ENCODE measurements at places on chromosomes 2 and 18.

DNA sequence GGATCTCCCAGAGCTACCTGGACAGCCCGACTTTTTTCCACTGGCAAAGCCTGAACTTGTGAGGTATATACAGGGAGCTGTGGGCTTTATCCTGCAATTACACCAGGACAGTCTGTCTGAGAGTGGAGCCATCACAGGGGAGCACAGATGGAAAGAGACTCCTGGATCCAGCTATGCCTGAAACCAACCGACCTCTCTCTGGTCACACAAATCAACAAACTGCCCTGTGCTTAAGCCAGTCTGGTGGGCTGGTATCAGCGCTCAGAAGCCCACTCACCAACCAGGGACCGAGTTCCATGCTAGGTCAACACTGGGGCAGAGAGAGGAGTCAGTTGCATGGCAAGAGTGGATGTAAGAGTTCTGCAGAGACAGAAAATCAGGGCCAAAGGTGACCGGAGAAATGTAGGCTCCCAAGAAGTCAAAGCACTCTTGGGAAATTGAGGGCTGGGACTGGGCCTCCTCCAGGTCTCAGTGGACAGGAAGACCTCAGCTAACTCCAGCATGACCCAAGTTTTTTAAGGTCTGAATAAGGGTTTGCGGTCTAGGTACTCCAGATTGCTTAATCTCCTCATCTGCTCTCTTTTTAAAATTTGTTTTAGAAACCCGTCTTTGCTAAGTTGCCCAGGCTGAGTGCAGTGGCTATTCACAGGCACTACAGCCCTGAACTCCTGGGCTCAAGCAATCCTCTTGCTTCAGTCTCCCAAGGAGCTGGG is 3.8 kb upstream of the BOK start:
- DNase-seq = no peak

GRCh38 chr2:204357286-204357685 is 188.0 kb upstream of the PARD3B start:
- DNase-seq = no peak

GRCh38 chr2:240981280-240981679 is 17.1 kb upstream of the SNED1 start:
- DNase-seq = no peak

DNA sequence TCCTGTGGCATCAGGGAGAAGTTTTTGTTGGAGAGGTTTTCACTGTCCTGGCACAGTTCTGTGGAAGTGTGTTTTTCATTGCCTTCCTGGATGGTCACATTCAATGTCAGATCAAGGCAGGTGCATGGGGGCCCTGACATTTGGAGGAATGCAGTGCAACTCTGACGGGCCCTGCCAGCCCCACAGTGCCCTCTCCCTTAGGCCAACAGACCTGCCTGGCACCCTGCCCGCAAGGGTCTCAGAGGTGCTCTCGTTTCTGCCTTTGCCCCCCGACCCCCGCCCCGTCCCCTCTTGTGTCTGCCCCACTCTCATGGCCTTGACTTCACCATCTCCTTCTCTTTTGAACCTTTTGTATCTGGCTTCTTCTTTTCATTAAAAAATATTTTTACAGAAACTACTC is 257.2 kb upstream of the HDAC4 start:
- DNase-seq = no peak

GRCh38 chr2:67462738-67463496 is 65.8 kb downstream of the ETAA1 start:
- no peak for DNase-seq

DNA sequence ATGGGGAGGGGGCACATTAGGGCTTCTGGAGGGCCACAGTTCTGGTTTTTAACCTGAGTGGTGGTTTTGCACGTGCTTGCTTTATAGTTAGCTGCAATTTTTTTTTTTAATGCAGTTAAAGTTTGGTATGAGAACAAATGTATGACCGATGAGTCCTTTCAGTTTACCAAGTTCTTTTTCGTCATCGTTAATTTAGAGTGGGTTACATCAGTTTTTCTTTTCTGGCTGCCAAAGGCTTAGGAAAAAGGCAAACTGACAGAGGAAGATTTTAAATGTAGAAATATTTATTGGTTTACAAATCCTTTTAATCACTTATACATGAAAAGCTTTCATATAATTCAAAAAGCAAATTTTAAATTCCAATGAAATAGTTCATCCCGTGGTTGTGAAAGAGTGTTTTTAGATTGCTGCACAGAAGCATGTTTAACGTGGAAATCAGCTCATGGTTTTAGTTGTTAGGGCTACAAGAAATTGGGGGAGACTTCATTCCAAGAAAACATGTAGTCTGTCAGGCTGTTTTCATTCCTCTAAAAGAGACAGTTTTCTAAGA is 82.9 kb downstream of the MSH2 start:
- DNase-seq = no peak

DNA sequence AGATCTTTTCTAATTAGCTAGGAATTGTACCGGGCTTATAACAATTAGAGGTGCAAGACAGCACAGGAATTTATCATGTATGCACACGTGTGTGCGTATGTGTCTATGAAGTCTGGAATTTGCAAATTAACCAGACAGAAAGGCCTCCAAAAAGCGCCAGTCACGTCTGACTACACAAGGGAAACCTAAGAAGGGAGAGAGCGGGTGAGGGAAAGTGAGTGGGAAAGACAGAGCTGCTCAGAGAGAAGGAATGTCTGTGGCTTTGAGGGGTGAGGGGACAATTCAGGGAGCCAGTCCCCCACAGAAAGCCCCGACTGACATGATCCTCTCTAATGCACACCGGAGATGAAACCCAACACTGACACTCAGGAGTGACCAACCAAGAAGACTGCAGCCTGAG is 197.7 kb upstream of the SH3BP4 start:
- no peak for DNase-seq

GRCh38 chr2:2642906-2643890 is 312.1 kb upstream of the MYT1L start:
- DNase-seq = no peak

- DNase-seq = no peak
Observed at GRCh38 chr2:20229322-20230113, 4.6 kb upstream of the SDC1 start.

GRCh38 chr2:217014328-217015105 is 154.7 kb upstream of the TNP1 start:
- DNase-seq = no peak

GRCh38 chr2:27155069-27155520 is 6.3 kb downstream of the TCF23 start:
- no peak for DNase-seq

DNA sequence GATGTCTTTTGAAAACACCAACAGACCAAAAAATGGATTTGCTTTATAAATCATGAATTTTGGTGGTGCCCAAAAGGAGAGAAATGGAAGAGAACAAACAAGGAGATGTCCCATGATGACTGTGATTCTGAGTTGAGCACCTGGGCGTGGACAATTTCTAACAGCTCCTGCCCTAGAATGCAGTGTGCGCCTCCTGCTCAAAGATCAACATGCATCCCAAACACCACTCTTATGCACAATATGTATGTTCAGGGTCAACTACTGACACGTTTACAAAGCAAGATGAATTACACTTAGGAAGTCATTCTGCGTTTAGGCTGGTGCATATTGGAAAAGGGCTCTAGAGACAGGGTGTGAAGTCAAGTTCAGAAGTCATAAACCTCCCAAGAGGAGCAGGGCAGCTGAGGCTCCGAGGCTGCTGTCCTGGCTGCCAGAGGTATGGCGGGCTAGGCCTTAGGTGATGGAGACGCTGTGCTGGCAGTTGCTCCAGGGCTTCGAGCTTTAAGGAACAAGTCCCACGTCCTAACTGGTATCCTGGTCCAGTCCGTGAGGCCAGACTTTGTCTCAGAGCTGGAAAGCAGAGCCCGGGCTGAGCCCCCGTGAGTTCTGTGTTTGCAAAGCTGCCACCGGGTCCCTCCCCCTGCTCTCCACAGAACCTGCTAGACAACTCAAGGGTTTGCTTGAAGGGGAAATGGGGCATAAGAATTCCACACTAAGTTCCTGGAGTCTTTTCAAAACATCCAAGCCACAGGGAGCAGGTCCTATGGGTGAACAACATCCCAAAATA is 74.0 kb downstream of the ZNF516 start:
- DNase-seq = no peak

DNA sequence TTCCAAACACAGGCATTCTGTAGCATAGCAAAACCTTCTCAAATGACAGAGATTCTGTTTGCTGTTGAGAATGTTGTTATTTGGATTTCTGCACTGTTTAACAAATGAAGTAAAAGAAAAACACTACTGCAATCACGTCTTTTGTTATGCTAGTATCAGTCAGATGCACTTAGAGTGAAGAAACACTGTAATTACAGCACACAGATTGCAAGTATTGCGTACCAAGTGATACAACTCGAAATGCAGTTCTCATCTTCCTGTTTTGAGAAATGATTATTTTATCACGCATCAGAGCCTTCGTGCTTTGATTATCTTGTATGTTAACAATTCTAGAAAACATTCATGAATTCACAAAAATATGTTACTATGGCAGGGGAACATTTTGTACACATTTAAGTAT is 41.8 kb upstream of the KLF11 start:
- DNase-seq = no peak

DNA sequence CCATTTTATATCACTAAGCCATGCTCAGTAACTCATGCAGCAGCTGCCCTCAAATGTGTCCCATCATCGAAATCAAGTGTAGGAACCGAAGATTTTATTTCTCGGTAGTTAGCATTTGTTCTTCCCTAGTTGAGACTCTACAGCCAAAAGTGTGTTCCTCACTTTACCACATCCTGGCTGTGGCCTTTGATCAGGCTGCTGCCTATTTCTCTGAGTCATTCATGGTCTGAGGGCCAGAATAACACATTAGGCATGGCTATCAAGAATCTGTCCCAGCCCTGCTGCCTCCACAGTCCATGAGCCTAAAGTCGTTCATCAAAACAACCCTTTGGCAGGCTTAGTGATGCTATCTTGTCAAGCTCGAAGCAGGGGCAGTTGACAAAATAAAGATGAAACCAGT is 300.1 kb downstream of the TDRD15 start:
- peak; percentile 12 for DNase-seq

DNA sequence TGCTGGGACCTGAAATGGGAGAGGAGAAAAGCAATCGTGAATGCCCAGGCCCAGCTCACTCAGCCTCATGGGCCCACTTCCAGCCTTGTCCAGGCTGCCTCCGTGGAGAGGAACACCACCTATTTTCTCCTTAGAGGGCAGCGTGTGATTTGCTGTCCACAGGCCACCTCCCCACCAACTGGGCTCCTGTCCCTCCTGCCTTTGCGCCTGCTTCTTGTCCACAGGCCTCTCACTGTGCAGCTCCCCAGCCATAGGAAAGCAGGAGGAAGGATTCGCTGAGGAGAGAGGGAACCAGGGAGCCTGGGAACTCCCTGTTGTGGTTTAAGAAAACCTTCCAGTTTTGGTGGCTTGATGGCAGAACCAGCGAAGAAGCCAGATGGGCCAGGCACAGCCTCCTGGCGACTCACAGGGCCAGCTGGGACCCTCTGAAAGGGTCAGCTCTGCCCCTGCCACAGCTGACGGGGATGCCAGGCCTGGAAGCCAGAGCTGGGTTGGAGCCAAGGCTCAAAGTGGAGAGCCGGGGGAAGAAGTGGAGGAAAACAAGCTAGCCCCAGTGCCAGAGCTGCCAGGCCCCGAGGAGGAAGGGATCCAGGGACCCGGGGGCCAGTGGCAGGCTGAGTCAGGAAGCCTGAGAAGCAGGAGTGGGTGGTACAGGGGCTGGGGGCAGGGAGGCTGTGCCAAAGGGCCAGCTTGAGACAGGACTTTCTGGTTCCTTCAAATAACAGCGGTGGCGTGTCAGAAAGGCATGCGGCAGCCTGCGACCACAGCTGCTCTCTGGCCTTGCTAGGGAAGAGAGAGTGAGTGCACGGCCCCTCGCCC is 9.9 kb downstream of the TMBIM1 start:
- DNase-seq = no peak

DNA sequence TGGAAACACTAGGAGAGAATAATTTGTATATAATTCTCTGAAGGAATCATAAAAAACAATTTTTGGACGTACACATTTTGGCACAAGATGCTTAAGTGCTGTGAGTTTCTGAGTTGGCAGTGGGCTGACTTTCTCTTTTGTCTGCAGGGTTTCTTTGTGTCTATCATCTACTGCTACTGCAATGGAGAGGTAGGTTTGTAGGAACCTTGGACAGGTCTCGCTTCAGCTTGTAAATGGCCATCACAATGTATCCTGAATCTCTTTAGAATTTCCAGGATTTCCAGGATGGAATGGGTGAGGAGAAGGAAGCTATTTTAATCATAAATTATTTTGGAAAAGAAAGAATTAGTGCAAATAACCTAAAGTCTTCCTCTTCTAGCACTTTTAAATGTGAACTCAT is 83.9 kb downstream of the PTH2R start:
- no peak for DNase-seq

- peak; percentile 14 for DNase-seq
Observed at GRCh38 chr18:62187543-62188510, 772 bp downstream of the RELCH start.

GRCh38 chr2:186197955-186198354 is 288.1 kb upstream of the ZC3H15 start:
- no peak for DNase-seq

DNA sequence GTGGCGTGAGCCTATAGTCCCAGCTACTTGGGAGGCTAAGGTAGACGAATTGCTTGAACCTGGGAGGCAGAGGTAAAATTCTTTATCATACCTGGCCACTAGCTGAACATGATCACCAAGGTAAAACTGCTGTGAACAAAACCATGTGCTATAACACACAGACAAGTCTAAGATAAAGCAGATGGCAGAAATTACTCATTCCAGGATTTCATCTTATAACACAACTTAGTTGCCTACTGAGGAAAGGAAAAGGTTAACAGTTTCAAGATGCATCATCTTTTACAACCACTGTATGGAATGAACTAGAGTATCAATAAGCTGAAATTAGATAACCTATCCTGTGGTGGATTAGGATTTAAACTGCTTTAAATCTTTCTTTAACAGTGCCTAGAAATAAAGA is 8.3 kb downstream of the ARL5A start:
- no peak for DNase-seq

DNA sequence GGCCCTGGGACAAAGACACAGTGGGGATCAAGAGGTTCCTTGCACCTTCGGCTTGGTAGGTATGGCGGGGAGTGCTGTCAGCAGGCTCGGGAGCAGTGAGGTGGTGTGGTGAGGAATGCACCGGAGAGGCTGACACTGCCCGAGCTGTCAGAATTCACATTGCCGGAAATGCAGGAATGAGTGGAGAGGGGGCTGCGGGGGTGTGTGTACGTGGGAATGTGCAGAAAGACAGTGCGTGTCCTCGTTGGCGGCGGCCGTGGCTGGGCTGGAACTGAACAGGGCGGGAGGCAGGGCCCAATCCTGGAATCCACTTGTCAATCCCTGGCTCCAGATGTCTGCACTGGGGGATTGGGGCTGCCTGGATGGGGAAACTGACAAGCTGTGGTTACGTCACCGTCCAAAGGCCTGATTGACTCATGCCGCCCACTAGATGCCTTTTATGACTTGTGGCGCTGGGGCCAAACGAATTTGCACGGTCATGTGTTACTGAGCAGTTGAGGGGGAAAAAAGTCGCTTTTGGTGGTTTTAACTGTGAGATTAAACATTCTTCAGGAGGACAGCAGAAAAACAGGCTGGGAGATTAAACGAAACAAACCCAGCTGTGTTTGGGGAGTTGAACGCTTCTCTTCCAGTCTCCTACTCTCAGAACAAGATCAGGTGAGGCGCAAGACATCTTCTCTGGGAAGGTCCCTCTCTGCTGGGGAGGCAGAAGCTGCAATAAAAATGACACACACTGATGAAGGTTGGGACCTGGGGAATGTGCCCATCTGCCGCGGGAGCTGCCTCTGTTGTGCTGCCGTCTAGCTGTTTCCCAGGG is 189.4 kb upstream of the GLI2 start:
- DNase-seq = no peak
